ENCODE measurements at places on chromosomes 6 and 20.

DNA sequence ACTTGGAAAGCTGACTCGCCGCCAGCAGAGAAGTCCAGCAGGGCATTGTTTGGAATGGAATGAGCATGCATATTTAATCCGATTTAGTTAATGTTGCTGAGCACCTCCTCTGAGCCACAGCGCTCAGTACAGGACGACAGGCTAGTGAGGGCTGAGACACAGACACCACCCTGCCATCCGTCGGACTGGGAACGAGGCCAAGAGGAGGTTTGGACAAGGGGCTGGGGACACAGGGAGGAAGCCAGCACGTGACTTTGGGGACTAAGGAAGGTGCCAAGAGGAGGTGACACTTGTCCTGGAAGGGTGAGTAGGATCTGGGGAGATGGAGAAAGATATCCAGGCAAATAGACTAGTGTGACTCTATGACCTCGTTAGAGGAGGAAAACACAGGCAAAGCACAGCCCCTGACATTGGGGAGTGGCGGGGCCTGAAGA is 152.5 kb upstream of the ECI2 start:
- DNase-seq: no peak

GRCh38 chr6:81842254-81842653 is 89.8 kb upstream of the TENT5A start:
- DNase-seq: no peak

- DNase-seq: no peak
These were observed 48.7 kb downstream of the RIN2 start for GRCh38 chr20:19806806-19807190.

- DNase-seq: no peak
These were observed 1296.8 kb upstream of the EYS start for GRCh38 chr6:67003844-67004243.

GRCh38 chr6:114157848-114158247 is 185.0 kb downstream of the HS3ST5 start:
- DNase-seq: no peak

DNA sequence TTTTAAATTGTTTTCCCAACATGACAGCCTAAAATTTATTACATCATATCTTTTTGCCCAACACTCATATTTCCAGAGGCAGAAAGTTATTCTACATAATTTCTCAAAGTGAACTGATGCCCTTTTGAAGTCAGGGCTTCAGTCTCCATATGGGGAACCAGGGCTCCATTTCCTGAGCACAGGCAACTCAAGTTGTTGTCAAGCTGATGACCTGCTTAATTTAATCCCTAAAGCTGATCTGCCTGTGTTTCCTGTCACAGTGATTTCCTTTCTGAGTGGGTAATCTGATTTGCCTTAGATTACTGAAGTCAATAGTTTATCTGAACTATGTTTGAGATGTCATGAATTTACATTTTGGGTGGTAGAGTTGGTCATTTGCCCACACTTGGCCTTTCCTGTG is 932.1 kb upstream of the MANEA start:
- DNase-seq: no peak

DNA sequence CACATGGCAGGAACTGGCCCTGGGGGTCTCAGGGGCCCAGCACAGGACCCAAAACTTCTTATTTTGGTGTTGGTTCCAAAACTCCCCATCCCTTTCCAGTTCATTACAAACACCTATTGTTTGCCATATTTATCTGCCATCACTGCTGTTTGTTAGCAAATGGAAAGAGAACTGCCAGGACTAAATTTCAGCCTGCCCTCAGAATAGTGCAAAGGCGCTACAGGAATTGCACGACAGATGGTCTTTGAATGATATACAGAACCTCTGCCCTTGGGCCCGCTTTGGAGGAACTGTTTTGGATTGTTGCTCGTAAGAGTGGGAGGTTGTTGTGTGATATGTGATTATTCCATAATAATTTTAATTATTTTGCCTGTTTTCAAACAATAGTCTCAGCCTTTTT is 199.0 kb upstream of the FBXL4 start:
- DNase-seq: no peak

DNA sequence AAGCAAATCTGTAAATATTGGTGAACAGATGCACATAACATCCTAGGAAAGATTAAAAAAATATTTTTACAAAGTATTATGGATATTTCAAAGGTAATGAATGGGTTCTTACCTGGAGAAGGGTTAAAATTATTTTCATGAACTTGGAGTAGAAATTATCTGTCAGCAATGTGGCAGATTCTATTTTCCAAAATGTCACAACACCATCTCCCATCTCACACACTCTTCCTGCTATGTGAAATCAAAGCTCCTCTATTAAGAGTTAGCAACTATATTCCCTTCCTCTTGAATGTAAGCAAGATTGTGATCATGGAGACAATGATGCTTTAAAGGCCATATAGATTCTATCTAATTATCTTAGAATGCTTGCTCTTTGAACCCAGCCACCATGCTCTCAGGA is 304.5 kb downstream of the EYS start:
- no peak for DNase-seq

- DNase-seq: no peak
These were observed 61.1 kb upstream of the TGM3 start for GRCh38 chr20:2234598-2235191.

GRCh38 chr6:78554341-78554740 is 313.0 kb upstream of the IRAK1BP1 start:
- DNase-seq: no peak

DNA sequence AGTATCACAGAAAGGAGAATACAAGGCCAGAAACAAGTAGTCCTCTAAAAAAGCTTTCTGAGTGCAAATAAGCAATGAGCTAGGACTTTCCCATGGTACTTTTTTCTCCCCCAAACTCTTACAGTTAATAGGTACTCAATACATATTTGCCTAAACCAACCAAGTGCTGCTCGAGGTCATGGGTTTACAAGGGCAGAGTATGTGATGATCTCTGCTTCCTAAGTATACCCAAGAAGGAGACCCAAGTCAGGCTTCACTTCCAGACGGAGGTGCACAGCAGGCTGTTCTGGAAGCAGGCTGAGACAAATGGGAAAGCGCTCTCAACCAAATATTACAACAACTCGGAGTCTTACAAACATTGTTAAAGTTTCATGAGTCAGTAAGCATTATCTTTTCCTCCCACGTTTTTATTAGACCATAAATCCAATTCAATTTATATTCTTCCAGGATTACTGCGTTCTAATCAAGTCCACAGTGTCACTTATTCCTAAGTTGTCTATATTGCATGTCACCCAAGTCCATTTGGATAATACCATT is 8.1 kb downstream of the FYN start:
- no peak for DNase-seq

GRCh38 chr6:40832691-40833090 is 206.3 kb downstream of the UNC5CL start:
- DNase-seq: no peak

GRCh38 chr6:90643381-90643780 is 56.5 kb upstream of the MAP3K7 start:
- no peak for DNase-seq

GRCh38 chr6:113315165-113315564 is 542.0 kb upstream of the MARCKS start:
- DNase-seq: no peak

DNA sequence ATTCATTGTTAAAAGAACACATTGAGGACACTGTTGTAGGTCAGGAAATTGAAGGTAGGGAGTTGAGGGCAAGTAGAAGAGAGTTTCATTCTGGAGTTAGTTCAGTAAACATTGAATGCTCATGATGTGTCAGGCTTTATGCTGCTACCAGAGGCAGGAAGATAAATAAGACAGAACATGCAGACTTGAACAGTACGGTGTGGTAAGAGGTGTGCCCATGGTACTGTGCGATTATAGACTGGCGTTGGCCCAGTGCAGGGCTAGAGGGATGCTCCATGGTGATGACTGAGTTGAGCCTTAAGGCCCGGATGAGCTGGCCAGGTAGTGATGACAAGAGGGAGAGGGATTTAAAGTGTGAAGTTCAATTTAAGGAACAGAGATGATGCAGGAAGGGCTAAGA is 50.8 kb downstream of the CARMIL1 start:
- DNase-seq: no peak

GRCh38 chr6:147158881-147159280 is 45.3 kb upstream of the STXBP5 start:
- no peak for DNase-seq

DNA sequence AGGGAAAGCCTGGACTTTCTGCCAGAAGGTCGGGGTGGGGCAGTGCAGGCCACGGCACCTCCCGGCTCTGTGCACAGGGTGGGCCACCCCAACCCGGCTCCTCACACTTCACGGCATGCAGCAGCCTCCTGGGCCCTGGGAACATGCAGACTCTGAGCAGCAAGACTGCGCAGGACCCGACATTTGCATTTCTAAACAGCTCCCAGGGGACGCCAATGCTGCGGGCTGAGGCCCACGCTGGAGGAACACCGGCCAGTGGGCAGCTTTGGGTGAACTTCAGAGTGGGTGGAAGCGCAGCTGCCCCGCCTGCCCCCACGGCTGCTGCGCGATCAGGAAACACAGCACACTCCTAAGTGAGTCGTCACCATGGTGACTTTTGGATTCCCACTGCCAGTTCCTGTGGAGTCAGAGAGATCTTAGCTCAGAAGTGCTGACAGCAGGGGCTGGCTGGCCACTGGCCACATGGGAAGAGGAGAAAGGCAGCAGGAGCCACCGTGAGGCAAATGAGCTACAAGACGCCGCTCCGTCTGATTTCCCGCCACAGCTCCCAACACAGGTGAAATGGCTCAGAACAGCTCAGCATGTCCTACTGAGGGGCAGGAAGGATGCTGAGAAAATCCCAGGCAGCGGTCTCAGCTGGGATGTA is 52.1 kb downstream of the RNASET2 start:
- no peak for DNase-seq

- DNase-seq: peak; percentile 99
These were observed 26.2 kb downstream of the ARHGAP18 start for GRCh38 chr6:129683601-129684322.

GRCh38 chr6:27374824-27375612 is 13.5 kb upstream of the ZNF391 start:
- DNase-seq: no peak

GRCh38 chr6:118476551-118476950 is 71.5 kb upstream of the PLN start:
- no peak for DNase-seq

DNA sequence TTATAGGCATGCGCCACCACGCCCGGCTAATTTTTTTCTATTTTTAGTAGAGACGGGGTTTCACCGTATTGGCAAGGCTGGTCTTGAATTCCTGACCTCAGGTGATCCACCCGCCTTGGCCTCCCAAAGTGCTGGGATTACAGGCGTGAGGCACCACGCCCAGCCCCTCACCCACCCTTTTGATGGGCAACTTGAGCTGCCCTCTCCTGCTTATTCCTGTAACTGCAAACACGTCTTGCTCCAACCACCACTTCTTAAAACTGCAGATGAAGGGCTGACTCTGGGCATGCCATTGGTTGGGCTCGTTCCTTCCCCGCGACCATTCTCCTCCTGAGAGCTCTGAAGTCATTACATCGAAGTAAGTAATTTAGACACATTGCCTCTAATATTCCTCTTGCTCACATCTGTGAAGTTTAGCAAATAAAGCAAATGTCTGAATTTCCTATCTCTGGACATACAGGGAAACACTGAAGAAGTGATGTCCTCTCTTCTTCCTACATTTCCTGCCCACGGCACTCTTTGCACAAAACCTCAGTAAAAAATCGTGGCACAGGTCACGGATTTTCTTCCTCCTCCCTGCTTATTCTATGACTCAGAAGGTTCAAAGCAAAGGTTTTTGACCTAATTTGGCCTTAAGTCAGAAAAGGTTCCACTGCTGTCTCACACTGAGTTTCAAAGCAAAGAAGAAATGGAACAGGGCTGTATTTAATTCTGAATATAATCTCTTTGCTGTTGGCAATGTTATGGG is 117.5 kb downstream of the GMPR start:
- DNase-seq: no peak

- no peak for DNase-seq
These were observed 53.4 kb downstream of the MRPL14 start for GRCh38 chr6:44073612-44074438.

DNA sequence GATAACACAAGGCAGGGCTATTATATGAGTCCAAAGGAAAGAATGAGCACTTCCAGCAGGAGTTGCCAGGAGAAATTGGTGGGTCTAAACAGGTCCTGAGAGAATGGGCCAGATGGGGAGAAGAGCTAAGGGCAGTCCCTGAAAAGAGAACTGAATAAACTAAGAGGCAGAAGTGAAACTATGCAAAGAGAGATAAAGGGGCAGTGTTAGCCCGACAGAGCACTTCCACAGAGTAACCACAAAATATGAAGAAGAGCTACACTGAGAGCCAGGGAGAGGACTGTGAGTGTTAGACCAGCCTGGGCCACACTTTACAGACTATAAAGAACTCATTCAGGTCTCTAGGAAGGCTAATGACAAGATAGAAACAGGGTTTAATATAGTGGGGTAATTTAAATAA is 43.8 kb downstream of the RALGAPA2 start:
- DNase-seq: peak; percentile 4

DNA sequence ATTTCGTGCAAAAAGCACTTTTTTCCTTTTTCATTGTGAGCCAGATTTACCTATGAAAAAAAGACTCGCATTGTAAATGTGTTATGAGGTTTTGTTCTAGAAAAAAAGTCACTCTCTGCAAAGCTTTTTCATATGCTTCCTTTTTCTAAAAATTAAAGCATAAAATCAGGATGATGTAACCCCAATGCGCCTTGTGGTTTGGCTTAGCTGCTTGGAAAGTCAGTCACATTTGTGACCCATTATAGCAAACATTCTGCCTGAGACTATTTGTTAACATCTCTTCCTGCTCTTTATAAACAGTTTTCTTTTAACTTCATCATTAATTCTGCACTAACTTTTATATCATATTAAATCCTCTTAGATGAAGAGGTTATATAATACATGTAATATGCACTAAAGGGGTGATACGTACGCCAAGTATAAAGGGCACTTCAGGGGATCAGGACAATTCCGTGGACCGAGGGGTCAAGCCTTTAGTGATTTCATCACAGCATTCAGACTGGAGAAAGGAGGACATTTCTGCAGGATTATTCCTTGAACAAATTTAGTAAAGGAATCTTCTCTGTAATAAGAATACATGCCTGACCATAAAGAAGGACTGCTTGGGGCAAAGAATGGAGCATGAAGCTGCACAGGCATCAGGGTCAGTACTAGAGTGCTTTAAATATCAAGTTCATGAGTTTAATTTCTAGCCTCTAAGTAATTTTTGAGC is 48.1 kb upstream of the SMLR1 start:
- peak; percentile 57 for DNase-seq

Measured in non-pigmented ciliary epithelial cell (primary cell).